Activated naive CD8-positive, alpha-beta T cell treated with anti-CD3 and anti-CD28 coated beads for 36 hours (primary cell): ENCODE measurements at places on chromosomes 1 and 21.

DNA sequence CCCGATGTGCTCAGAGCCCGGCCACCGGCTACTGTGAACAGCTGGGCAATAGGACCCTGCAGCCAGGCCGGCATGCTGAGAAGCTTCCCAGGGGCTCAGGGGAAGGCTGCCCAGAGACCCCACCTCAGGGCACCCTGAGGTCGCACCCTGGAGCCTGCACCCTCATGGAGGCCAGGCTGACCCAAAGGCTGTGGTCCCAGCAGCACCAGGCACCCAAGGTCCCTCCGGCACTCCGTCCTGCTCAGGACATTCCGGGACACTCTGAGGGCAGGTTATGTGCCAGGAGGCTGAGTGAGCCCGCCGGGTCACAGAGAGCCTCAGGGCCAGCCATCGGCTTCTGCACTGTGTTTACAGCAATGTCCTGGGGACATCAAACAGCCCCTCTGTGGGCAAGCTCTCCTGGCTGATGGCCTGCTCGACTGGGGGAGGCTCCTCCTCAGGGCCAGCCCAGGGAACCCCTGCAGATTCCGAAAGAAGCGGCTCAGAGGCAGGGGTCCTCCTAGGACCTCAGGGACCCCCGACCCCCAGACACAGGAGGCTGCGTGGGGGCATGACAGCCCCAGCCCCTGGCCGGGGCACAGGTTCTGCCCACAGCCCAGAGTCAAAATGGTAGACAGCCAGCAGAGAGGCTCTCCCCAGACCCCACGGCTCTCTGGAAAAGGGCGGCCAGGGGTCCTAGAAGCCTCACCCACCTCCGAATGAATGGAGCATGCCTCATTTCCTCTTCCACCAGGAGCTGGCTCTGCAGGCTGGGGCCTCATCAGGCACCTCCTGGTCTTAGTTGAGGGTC, 8.2 kb downstream of the SLC19A1 start:
- no peak for DNase-seq

DNA sequence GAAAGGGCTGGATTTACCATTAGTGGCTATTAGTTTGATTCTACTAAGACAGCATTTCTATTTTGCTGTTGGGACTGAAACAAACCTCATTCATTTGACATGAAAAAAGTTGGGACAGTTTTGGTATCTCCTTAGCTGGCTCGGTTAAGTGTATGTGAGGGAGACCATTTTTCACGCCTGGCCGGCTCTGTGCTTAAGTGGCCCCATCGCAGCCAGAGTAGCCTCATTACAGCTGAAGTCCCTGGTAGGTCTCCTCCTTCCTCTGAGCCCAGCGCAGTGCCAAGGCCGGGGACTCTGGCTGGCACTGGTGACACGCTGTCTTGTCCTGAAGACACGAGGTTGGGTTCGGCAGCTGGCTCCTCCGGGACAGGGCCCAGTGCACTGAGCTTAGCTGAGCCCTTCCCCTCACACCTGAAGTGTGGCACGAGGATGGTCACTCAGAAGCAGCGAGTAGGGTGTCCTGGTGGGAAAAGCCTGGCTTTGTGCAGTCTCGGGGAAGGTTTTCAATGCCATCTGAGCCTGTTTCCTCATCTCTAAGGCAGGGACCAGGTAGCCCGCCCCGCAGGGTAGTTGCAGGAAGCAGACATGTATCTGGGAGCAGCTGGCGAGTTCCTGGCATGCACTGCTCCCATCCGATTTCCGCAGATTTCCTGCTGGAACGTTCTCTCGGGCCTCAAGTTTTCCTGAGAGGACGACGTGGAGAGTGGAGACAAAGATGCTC, 196.5 kb downstream of the DYRK1A start:
- no peak for DNase-seq

GRCh38 chr1:73593364-73593763, 604.6 kb downstream of the LRRIQ3 start:
- DNase-seq: no peak

- no peak for DNase-seq
Measured at GRCh38 chr1:209155546-209155945, 428.0 kb upstream of the CAMK1G start.

- DNase-seq: no peak
Measured at GRCh38 chr21:44376606-44377005, 23.2 kb downstream of the TRPM2 start.
